ENCODE measurements at places on chromosomes 7 and 10.

DNA sequence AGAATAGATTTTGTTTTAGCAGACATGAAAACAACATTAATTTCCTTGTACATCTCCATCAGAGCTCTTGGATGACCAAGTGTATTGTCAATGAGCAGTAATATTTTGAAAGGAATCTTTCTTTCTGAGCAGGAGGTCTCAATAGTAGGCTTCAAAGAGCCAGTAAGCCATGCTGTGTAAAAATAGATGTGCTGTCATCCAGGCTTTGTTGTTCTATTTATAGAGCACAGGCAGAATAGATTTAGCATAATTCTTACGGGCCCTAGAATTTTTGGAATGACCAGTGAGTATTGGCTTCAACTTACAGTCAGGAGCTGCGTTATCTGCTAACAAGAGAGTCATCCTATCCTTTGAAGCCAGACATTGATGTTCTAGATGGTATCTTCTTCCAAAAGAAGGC is 19.0 kb downstream of the MINPP1 start:
- no peak for DNase-seq

- DNase-seq: no peak
Observed at GRCh38 chr10:97866524-97867219, 17.0 kb downstream of the GOLGA7B start.

DNA sequence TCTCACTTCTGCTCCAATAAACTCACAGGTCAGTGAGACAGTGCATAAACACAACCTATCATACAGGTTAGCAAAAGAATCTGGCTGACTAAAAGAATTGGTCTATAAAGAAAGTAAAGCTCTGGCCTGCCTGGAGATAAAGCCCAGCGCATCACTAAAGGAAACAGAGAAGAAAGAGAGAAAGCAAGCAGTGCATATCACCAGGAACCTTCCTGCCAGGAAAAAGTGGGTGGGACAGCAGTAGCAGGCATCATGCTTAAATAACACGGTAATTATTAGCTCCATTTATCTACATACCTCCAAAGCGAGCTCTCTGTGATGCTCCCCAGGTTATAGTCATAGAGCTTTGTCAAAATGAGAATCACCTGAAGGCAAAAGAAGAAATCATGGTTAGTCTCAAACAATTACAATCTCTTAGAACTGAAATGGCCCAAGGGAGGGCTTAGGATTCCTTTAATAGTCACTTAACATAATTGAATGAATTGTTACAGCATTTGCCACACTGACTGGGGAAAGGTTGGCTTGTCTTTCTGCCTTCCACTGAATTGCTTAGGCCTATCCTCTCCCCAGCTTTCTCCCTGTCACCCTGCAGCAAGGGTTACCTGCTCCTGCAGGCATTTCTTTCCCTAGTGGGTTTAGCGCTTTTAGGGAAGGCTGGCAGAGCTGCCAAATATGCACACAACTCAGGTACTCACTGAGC is 208.1 kb downstream of the SORCS1 start:
- DNase-seq: no peak

GRCh38 chr7:24042028-24042427 is 242.0 kb upstream of the NPY start:
- DNase-seq: no peak

DNA sequence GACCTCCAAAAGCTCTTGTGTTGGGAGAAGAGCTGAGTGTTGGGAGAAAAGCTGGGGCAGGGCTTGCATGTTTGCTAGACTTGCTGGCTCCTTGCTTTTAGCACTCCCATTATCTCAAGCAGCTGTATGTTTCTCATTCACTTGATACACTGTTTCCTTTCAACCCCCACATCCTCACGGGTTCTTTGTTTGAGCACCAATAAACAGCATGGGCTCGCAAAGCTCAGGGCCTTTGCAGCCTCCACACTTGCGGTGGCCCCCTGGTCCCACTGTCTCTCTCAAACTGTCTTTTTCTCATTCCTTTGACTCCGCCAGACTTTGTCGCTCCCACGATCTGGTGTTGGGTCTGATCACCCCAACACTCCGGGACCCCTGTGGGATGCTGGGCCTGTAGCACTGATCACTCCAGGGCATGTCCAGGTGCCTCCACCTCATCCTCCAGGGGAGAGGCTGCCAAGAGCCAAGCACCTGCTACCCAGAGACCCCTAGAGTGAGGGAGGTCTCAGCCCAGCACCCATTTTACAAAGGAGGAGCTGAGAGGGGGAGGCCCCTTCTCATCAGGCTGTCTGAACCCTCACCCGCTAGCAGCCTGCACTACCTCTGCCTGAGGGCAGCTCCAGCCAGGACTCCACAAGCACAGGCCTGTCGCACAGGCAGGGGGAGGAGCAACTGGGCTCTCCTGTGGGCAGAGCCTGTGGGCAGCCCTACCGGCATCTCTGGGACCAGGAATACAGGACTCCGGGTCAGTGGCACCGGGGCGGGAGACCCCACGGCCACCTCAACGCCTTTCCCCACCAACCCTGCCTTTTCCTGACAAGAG is 49.1 kb upstream of the MSMB start:
- no peak for DNase-seq

DNA sequence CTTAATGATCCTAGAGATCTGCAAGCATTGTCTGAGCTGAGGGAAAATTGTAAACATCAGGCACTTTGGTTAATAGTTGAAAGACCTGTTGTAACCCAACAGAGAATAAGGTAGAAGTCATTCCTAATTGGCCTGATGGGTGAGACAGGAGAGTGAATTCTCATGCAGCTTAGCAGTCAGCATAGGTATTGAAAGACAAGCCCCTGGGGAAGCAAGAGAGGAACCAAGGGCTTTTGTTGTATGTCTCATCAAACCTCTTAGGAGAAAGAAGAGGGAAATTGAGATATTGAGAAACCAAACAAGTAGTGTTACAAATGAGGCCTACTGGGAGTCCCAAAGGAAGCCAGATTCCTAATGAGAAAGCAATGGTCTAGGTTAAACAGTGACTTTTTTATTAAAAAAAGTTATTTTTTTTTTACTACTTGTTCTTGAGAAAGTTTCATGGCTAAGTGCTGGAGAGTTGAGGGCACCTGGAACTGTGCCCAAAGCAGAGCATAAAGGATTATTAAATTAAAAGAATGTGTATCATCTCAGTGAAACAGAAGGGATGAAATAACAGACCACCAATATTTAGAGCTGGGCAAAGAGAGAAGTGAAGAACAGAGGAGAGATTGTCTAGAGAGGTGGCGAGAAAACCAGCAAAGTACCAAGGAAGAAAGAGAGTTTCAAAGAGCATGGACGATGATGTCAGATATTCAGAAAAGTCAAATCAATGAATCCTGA is 168.9 kb downstream of the CDK14 start:
- DNase-seq: no peak

DNA sequence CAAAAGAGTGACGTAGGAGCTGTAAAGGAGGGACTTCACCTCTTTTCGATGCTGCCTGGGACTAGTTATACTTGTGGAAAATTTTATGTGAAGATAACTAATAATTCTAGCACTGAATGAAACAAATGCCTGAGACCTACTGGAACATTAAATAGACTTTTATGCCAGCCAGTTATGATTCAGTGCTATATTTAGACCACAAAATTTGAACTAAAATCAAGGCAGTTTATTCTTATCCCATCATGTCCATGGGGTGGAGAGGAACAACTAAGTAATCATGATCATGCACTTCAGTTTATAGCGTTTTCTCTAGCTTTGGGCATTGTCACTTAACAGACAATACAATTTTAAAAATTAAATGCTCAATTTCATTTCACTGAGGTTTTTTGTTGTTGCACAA is 76.7 kb downstream of the ZEB1 start:
- no peak for DNase-seq

DNA sequence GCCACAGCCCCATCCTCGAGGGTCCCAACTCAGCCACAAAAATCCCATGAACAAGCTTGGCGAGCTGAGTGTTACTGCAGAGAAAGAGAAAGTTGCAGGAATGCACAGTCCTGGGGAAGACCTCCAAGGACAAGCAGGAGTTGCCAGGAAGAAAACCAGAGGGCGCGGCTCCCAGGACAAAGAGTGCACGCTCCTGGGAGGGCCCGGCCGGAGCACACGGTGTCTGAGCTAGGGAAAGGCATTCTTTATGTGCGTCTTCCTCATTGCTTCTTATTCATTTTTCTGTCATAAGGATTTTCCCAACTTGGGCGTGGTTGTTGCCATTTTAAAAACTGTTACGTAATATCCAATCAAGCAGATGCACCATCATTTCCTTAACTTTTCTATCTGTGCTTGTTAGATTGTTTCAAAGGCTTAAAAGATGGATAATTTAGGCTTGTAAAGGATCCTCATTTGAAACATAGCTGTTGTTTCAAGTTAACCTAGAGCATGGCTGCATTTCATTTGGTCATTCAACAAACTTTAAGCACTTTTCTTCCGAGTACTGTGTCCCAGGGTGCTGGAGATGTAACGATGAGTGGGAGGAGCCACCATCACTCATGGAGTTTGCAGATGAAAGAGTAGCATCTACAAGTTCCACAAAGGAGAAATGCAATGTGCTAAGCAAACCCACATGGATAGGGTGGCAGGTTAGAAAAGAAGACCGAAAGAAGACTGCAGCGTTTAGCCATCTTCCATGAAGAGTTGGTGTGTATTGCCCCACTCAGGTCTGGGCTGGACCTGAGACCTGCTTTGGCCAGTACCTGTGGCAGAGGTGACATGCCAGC is 5.6 kb upstream of the CNPY1 start:
- no peak for DNase-seq

DNA sequence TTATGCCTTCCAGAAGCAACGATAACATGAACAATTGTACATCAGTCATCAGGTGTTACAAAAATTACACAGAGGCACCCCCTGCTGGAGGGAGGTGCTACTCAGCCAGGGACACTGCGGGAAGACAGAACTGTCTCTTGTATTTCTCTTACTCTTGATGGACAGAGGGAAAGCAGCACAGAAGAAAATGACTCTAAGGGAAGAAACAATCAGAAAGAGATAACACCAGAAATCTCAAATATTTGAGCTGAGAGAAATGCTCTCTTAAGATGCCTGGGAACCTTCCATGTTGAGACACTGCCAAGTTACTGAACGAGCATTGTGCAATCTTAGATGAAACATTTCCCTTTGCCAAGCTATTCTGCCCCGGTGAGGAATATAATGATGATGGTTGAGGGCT is 227.6 kb upstream of the NPSR1 start:
- DNase-seq: no peak

All from hematopoietic multipotent progenitor cell treated with erythropoietin and hydrocortisone succinate and interleukin-3 and kit ligand, for 6 days (in vitro differentiated cells).